ENCODE measurements at places on chromosomes 7 and 10.

DNA sequence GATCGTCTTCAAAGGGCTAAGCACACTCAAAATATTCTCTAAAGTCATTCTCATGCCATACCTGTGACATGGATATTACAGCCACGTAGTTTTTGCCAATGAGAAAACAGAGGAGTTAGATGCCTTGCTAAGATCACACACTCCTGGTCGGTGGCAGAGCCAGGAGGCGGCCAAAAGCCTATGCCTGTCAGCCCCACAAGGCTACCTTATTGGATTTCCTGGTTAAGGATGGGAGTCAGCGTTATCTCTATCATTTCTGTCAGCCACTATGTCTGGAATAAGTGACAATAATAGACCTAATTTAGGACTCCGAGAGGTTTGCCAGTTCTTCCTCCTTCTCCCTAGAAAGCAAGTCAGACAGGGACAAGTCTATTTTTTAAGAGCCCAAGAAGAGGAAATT, 250.8 kb downstream of the TRIL start:
- DNase-seq: no peak

DNA sequence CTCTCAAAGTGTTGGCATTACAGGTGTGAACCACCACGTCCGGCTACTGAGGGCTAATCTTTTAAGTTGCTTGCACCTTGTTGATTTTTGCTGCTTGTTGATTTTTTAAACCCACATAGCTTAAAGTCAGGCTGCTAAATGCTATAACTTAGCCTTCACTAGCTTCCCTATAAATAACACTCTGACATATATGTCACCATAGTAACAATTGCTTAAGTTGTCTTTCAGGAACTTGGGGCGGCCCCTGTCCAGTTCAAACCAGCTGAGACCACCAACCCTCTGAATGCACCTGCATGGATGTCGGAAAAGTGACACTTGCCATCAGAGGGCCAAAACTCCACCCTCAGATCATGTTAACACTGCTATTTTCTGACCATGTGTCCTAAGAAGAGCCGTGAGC, 47.3 kb downstream of the ST8SIA6 start:
- no peak for DNase-seq

GRCh38 chr10:92464364-92464763, 109.5 kb downstream of the IDE start:
- DNase-seq: no peak

- DNase-seq: no peak
Observed at GRCh38 chr7:47991270-47991669, 11.9 kb upstream of the HUS1 start.

- DNase-seq: no peak
Observed at GRCh38 chr10:81725851-81726250, 149.1 kb upstream of the NRG3 start.

DNA sequence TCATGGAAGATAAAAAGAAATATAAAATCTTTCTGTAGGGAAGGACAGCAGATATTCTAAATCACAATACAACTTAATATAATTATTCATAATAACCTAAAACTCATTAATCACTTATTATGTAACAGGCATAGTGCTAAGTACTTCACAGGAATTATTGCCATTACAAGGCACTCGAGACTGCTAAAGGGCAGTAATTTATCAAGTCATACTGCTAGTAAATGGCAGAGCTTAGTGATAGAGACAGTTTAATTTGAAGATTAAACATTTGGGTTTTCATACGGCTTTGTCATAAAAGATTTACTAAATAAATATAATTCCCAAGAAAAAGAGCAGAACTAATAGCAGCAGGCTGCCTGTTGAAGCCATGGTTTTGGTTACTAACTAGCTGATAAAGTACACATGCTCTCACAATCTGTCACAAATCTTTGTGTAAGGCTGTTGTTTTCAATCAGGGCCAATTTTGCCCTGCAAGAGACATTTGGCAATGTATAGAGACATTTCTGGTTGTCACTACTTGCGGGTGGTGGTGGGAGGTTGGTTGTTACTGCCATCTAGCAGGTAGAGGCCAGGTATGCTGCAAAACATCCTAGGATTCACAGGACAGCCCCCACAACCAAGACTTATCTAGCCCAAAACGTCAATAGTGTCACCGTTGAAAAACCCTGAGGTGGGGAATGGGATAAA, 233.3 kb upstream of the CACNA2D1 start:
- DNase-seq: no peak

DNA sequence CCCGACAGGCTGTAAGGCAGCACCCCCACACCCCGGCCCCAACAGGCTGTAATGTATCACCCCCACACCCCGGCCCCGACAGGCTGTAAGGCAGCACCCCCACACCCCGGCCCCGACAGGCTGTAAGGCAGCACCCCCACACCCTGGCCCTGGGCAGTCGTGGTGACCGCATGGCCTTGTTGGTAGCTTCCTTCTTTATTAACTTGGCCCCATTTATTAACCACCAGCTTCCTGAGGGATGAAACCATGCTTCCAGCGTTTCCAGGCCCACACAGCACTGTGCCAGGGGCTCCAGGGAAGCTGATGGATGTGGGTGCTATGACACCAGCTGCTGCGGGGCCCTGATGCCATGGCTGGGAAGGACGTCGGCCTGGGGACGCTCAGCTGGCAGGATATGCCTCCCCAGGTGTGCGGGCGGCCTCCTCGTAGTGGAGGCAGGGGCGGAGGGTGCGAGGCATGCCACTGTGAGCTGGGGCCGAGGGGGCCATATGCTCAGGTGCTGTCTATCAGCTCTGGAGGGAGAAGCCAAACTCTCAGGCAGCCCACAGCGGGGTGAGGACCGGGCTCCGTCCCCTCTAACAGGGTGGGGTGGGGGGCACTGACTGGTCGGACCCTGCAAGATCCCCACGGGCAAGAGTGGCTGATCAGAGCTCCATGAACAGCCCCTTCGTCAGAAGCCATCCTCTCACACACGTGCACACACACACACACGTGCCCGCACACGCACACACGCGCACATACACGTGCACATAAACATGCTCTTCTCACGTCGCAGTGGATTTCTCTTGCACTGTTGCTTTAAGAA, 311.0 kb downstream of the PTPRN2 start:
- no peak for DNase-seq

All from eye (tissue), 1 donor.